Daoy (cell line): ENCODE measurements at places on chromosomes 7 and 10. TPM values are rescaled to one million over a fixed set of nuclear protein-coding genes. Genes with fewer than 3 reads are reported as not detected.

The IL15RA gene
- 6.4 and 8.3 TPM in 2 replicates for total RNA-seq

The FAM237B gene
- not detected in 2 replicates for total RNA-seq

The CALHM1 gene
- total RNA-seq, result not detected in 2 replicates

DNA sequence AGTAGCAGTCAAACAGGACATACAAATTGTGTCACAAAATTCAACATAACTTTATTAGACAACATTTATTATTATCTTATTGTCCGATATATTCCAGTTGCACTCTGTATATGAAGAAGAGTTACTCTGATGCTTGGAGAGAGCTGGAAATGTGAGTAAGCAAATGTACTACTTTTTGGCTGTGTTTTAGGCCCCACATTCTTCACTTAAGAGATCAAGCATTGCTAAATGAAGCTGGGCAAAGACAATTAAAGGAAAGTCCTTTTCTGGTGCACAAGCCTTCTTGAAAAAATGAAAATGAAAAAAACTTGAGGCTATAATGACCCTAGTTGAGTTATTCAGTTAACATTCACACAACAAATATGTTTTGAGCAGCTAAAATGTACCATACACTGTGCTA is 26.1 kb downstream of the MYPN start:
- no peak for DNase-seq
